ENCODE measurements at places on chromosomes 3 and 15.

DNA sequence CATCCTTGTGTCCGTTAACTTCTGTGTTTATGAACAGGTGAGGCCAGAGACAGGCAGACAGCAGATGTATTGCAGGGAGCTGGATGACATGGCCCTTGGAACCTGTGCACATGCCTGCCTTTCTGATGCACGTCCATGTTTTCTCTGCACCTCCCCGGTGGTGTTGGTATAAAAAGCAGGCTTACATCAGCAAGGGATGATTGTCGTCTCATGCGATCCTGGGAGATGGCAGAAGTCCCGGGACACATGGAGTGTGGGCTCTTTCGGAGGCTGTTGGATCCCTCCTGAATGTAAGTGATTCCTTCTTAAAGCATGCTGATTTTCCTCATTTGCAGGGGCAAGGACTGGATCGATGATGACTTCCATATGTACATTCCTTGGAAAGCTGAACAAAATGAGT is 134.8 kb downstream of the SNRPN start:
- no peak for DNase-seq

- peak; percentile 18 for DNase-seq
Measured at GRCh38 chr15:67745073-67746006, 80.0 kb upstream of the SKOR1 start.

- peak; percentile 94 for DNase-seq
Measured at GRCh38 chr3:112640276-112640929, 540 bp downstream of the CCDC80 start.

GRCh38 chr3:10770547-10770946 is 45.5 kb upstream of the SLC6A11 start:
- DNase-seq = no peak

DNA sequence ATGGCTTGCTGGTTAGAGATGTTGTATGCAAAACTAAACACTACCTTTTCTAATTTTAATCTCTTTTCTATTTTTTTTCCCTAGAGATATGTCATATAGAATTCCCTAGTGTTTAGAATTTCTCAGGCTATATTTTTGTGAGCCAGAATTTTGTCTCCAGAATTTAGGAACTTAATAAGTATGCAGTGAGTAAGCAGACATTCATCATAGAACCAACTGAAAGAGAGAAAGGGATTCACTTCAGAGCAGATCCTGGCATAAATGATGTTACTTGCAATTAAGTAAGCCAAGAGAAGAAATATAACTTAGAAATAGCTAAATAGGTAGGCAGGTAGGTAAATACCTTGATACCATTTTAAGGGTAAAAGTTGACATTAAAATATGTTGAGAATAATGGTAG is 288.9 kb downstream of the ZNF385D start:
- DNase-seq = no peak

- DNase-seq = peak; percentile 45
Measured at GRCh38 chr3:50299929-50300680, 900 bp upstream of the HYAL3 start.

- DNase-seq = no peak
Measured at GRCh38 chr3:20222274-20222673, 36.3 kb upstream of the SGO1 start.

DNA sequence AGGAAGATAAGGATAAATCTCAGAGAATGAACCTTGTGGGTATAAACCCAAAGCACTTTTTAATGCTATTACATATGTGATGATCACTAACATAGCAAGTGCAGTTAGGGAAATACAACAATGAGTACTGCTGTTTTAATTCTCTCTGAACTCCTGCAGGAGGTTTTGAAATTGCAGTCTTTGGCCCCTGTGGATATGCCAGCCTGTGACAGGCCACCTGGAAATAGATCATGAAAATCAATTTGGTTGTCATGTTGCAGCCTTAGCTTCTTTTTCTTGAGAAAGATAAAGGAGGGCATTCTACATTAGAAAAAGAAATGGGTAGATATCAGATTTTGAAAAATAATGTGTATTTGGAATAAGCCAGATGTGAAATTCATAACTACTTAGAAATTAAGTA is 103.6 kb downstream of the RSRC1 start:
- no peak for DNase-seq

DNA sequence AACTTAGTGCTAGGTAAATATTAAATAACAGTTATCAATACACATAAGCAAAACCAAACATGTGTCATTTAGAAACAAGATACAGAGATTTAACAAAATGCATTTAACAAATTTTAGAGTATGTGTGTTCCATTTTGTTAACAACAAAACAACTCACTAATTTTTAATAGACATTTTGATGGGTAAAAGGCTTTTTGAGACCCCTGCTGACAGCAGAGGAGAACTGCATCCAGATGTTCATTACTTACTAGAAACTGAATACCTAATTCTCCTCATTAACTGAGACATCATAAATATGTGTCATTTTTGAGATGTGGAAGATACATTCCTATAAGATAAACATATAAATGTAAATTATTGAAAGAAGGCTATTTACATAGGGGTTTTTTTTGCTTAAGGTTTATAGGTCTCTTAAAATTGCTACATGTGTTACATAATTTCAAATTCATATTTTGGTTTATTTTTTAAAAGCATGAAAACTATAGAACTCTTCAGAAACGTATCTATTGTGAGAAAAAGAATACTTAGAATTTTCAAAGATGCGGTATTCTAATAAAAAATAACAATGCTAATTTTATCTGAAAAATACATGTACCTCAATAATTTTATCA is 1009.8 kb downstream of the TUSC7 start:
- DNase-seq = peak; percentile 43

DNA sequence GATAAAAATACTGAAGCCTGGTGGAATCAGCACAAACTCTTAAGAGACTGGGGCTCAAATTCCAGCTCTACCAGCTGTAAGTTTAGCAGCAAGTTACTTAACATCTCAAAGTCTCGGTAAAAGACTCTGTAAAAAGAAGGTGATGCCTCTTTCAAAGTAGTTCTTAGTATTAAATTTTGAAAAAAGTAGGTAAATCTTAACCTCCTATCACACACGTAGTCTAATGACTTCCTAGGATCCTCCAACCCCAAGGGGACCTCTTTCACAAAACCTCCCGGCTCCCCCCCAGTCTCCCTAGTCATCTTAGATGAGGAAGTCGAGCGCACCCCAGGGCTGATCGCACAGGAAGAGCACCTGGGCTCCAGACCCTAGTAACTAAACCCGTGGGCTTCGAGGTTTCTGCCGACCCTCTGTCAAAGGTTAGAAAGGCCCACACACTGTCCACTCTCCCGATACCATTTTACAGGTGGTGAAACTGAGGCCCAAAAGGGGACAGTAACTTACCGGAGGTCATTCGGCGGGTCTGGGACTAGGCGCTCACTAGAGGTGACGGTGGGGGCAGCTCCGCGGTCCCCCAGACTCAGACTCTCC is 427 bp downstream of the MBD4 start:
- peak; percentile 46 for DNase-seq

GRCh38 chr3:67415511-67415910 is 238.9 kb downstream of the SUCLG2 start:
- no peak for DNase-seq

GRCh38 chr3:168040607-168041208 is 55.0 kb downstream of the GOLIM4 start:
- peak; percentile 77 for DNase-seq

DNA sequence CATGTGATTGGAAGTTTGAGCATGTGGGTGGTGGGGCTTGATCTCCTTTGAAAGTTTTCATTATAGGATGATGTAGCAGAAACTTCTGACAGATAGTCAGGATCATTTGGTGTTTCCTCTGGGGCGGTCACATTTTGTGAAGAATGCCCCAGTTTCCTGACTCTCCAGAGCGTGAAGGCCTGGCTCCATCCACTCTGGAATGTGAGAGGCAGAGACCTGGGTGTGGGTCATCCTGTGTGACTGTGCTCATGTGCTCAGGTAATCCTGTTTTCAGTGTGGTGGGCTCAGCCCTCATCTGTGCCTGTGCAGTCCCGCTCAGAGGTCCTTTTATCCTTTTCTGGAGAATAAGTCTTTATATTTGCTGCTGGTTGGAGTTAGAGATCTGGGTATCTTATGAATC is 81.0 kb downstream of the RGMA start:
- DNase-seq = no peak

DNA sequence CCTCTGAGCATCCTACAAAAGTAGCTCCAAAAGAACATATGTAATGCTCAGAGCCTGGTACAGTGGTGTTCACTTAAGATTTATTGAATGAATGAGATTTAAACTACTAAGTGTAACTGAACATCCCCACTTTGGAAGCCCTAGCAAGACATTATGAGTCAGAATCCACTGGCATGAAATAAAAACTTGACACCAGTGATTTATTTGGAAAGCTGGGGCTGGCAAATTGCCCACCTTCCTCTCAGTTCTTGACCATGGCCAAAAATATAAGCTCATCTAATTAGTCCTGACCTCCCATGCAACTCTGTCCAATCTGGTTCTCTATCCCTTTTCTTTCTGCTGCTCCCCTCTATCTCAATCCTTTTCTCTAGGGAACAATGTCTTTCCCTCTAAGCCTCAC is 418.0 kb downstream of the PLCL2 start:
- no peak for DNase-seq

DNA sequence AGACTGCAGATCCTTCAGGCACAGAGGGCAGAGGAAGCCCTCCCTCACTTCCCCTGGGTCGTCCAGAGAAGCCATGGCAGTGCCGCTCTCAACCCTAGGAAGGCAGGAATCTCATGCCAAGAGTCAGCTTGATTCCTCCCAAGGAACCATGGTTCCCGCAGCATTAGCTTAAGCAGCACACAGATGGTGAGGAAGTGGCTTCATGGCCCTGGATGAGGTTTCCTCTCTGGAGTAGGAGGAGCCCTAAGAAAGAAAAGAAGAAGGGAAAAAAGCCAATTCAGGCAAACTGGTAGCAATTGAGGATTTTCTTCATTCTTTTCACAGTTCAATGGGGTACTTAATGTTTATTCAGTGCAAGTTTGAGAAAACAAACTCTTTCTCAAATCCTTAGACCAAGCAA is 2.9 kb downstream of the RBSN start:
- DNase-seq = no peak

DNA sequence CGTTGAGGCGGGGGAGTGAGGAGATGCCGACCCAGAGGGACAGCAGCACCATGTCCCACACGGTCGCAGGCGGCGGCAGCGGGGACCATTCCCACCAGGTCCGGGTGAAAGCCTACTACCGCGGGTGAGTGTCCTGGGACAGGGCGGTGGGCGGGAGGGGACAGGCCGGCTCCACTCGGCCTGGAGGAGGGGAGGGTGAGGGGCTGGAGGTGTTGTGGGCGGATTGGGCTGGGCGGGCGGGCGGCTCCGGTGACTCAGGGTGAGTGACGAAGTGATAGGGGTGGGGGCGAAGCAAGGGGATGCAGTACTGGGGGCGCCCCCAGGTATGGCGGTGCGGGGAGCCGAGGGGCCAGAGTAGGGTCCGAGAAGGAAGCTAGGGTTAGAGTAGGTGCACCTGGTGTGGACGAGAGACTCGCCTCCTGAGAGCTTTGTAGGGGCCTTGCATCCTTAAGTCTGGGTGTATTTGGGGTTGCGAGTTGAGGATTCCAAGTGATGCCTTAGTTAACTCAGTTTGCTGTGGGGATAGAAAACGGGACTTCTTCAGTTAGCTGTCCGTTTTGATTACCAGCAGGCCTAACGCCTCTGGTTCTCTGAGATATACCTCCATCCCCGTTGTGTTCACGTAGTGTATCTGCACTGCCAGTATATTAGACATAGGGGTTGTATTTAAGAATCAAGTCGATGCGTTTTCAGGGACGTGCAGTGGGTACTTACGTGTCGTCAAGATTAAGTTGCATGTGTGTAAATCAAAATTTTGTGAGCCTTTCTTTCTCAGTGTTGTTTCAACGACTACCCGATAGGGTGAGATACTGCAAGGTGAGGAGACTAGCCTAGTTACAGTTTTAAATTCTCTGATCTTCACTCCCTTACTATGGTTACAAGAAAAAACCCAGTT is 670 bp downstream of the PRKCI start:
- peak; percentile 47 for DNase-seq

- peak; percentile 71 for DNase-seq
Measured at GRCh38 chr3:162367429-162368260, 871.0 kb downstream of the OTOL1 start.

DNA sequence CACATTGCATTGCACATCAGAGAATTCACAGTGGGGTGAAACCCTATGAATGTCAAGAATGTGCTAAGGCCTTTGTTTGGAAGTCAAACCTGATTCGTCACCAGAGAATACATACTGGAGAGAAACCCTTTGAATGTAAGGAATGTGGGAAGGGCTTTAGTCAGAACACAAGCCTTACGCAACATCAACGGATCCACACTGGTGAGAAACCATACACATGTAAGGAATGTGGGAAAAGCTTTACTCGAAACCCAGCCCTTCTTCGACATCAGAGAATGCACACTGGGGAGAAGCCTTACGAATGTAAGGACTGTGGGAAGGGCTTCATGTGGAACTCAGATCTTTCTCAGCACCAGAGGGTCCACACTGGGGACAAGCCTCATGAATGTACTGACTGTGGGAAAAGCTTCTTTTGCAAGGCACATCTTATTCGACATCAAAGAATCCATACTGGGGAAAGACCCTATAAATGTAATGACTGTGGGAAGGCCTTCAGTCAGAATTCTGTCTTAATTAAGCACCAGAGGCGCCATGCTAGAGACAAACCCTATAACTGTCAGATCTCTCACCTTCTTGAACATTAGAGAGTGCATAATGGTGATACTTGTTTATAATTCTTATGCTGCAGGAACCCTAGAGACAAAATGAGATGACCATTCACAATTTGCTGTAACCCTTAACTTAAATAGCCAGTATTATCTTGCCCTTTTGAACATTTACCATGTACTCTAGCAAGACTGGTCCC is 9.0 kb downstream of the ZNF662 start:
- no peak for DNase-seq
